ENCODE measurements at places on chromosomes 3 and 15.

DNA sequence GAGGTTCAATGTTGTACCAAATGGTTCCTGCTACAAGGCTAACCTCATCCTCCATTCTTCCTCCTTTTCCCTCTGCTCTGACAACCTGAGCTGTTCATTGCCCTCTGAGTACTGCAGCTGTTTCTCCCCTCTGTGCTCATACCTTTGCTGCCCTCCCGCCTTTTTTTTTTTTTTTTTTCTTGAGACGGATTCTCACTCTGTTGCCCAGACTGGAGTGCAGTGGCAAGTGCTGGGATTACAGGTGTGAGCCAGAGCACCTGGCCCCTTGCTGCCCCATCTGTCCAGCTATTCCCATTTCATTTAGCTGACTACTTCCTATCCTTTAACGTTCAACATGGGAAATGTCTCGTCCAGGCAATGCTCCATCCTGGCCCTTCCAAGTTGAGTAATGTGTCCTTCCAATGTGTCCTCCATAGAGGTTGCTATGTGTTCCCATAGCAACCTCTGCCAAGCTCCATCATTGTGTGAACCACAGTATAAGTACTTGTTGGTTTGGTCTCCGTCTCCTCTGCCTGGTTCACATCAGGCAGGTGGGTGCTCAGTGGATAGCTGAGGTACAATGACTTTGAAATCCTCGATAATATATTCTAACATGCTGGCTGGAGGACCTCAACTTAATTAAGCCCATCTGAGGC is 179.9 kb upstream of the ANKRD28 start:
- no peak for DNase-seq

- no peak for DNase-seq
Observed at GRCh38 chr15:80558631-80559319, 136.3 kb upstream of the ABHD17C start.

- no peak for DNase-seq
Observed at GRCh38 chr3:119310071-119310470, 15.9 kb downstream of the ARHGAP31 start.

- no peak for DNase-seq
Observed at GRCh38 chr3:13515786-13516759, 32.9 kb upstream of the FBLN2 start.

DNA sequence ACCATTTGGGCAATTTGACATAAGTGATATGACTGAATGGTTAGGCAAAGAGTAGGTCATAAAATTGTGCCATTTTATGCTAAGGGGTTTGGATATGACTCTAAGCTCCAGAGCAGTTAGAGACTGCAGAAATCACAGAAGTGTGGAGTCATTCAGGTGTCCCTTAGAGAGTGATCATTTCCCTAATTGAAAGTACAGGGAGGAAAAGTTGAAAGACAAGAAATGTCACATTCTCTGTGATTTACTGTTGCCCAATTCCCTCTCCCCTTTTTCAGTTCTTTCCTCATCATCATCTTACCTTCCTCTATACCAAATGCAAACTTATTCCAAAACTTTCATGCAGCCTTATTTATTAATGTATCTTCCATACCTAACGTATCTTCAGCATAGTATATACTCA is 2.7 kb upstream of the GOLGB1 start:
- no peak for DNase-seq

DNA sequence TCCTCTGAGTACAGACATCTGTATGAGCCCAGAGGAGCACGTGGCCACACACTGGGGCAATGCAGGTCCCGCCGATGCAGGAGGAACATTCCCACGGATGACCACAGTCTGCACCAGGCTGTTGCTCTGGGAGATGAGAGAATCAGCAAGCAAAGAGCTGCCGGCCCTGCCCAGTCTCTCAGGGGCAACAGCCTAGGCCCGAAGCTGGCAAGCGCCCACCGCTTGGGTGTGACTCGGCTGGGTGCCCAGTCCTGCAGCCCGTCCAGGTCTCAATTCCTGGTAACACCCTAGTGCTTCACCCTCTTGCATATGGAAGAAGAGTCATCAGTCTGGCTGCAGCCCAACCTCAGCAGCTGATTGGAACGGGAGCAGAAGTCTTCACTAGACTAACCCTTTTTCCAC is 153.7 kb upstream of the HES1 start:
- no peak for DNase-seq

DNA sequence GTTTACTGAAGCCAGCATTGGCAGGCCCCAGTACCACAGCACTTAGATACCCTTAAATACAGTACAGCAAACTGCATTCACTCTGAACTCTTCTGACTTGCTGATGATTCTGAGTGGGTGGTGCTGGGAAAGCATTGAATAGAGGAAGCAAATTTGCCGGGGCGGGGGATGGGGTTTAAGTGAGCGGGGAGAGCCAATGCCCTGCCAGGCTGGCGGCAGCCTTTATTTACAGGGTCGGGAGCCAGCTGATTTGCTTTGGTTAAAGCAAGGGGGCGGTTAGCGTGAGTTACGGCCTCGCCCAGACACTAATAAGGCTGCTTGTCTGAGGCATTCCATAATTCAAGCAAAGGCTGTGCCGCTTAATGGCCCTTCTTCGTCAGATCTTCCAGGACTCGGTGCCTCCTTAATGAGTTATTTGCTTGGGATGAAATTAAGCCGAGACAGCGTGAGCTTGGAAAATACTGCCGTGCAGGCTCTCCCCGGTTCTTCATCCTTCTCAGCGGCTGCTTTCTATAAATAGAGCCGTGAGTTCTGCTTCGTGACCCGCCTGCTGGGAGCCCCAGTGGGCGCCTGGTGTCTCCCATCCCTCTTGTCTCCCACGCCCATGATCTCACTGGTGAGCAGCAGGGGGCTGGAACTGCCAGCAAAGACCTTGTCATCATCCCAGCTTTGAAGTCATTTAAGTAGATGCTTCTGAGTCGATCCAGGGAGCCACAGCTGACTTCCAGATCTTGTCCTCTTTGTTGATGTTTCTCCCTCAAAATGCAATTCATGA is 25.8 kb downstream of the SPSB4 start:
- no peak for DNase-seq

- DNase-seq, result no peak
Observed at GRCh38 chr3:99620077-99620767, 18.2 kb upstream of the COL8A1 start.

GRCh38 chr3:124882816-124883747 is 4.1 kb downstream of the ITGB5 start:
- no peak for DNase-seq

DNA sequence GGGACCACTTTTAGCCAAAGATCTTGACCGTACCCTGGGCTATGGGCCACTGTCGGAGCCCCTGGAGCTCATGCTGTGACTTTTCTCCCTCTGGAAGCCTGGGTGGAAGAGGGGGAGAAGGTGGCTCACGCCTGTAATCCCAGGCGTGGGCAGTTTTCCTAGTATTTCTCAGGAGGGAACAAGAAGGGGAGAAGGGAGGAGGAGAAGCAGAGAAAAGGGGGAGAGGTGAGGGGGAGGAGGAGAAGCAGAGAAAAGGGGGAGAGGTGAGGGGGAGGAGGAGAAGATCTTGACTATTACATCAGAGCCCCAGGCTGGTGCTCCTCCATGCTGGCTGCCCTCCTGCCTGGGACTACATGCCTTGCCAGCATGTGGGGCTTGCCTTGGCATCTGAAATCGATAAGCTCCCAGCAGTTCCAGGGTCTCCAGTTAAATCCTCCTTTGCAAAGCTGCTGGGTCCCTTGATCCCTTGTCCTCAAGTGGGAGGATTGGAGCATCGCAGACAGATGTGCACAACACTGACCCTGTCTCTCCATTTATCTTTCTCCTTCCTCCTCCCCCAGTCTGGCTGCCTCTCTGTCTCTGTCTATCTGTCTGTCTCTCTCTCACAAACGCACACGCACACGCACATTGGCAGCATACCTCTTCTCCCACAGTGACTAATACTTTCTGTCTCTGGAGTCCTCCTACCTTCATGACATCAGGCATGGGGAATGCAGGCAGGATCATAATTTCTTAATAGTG is 41.6 kb downstream of the MRAS start:
- no peak for DNase-seq

DNA sequence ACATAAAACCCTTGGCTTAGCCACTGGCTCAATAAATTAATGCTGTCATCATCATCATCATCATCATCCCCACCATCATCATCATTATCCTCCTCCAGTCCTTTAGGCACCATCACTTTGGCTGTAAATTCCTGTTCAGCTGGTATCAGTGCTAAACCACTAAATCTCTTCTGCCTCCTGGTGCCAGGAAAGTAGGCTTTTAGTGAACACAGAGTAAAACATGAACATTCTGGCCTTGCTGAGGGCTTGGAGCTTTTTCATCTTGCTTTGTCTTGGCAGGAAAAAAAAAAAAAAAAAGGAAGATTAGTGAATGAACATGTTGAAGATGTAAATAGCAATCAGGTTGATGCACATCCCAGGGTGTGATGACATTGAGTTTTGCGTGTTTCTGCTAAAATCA is 67.3 kb upstream of the EIF1B start:
- no peak for DNase-seq

DNA sequence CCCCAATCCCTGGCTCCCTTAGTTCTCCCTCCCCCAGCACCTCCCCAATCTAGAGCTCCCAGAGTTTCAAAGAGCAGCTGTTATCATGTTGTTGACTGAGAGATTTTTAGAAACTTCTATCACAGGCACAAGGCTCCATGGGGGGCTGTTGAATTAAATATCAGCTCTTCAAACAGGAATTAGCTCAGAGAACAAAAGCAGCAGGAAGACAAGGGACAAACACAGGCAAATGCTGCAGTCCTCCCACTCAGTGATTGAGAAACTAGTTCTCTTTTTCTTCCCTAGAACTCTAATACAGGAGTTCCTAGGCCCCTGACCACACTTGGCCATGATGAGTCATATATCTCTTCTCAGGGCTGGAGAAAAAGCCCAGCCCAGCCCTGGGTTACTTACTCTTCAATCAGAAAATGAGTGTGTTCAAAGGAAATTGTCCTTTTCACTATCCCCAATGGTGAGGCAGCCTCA is 262.1 kb downstream of the IGSF11 start:
- DNase-seq, result peak; percentile 7

- DNase-seq, result no peak
Observed at GRCh38 chr3:177742273-177742672, 545.0 kb upstream of the TBL1XR1 start.

- no peak for DNase-seq
Observed at GRCh38 chr3:125075738-125076137, 19.9 kb upstream of the HEG1 start.

DNA sequence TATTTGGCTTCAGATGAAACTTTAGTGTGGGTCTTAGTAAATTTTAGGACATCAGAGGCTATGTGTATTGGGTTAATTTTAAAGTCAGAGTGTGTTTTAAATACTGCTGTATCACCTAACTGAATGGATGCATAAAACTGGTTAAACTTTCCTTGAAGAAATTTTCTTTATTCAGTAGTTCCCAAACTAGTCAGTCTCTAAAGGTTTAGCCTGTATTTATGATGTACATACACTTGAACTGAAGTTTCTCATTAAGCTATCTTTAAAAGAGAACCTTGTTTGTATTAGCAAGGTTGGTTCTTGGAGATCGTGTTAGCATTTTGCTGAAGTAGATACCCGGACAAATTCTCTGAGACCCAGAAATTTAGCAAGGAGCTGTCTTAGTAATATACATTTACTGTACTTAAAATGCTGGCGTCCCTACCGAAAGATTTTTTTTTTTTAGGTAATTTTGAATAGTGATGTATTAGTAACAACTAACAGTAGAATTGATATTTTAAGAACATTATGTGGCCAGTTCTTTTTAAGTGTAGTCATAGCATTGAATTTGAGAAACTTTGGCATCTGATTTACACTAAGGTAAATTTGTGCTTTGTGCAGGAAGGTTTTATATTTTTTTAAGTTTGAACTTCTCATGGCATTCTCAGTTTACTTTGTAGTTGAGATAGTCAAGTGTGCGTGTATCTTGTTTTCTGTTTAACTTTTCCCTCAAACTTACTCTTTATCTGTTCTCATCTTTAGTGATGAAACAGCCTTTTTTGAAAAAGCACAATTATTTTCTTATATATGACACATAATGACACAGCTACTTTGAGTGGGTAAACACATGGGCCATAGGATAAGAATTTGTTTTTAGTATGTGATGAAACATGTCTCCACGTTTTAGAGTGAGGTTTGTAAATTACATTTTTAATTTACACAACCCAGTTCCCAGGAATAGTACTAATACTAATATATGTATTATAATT is 2.9 kb downstream of the DIPK2A start:
- no peak for DNase-seq

DNA sequence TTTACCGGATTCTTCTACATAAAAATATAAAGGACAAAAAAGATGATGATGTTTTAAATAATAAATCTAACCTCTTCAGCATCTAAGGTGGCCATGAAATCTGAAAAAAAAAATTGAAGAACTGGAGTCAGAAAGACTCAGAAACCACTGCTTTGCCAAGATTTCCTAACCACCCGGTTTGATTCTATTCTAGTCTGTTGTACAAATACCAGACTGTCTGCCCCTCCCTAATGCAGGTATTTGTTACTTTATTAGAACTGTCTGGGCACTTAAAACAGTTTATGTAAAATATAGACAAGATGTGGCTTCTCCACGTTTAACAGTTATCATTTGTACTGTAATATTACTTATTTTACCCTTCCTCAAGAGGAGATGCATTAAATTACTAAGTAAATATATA is 48.8 kb downstream of the UACA start:
- DNase-seq, result no peak

DNA sequence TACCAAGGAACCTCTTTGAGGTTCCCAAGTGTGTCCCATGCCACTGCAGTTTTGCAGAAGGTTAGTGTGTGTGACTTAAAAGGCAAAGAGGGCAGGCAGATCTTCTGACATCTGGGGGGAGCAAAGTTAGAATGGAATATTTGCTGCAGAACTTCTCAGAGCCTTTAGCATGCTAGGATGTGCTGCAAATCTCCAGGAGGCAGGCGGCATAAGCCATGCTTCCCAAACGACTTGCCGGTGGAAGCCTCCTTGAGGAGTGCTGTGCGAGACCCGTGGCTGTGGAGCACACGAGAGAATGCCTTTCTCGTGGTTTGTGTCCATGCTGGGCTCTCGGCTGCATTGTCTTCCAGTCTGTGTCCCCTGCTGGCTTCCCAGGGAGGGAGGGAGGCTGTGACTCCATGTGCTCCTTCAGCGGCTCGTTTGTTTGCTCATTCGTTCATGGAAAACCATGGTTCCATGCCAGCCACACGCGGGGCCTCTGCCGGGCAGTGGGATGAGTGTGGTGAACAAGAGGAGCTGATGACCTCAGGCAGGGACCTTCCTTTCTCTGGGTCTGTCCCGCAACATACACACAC is 13.8 kb downstream of the HDAC11 start:
- DNase-seq, result no peak

GRCh38 chr15:40900256-40901052 is 6.2 kb downstream of the VPS18 start:
- no peak for DNase-seq

GRCh38 chr3:132615881-132616280 is 18.8 kb downstream of the ACKR4 start:
- DNase-seq, result no peak

Measured in GM18507 (cell line).